ENCODE measurements at places on chromosomes 12 and 14.

- no peak for DNase-seq
These were observed 58.2 kb downstream of the CCER1 start for GRCh38 chr12:90896821-90897220.

DNA sequence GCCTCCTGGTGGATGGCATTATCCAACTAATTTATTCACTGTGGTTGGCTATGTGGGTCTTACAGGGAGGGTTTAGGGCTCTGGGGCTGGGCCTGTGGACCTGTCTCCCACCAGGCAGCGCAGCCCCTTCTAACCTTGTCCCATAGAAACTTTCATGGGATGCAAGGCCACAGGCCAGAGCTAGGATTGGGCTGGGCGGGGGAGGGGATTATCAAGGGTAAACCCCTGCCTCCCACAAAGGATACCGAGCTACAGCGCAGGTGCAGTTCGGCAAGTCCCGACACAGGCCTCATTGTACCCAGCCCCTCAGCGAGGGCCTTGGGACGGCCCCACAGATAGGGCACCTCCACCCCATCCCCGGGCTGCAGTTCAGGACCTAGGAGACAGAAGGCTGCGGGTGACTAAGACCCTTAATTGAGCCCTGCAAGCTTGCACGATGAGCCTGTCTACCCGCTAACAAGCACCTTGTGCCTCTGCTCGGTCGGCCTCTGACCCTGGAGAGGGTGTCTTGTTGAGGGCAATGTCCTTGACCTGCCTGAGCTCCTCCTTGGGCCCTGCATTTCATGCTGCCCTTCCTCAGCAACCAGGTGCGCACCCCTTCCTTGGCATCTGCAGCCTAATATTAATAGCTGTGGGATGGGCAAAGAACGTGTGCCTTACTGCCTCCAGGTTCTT is 46.7 kb downstream of the PSMA6 start:
- DNase-seq = no peak

- no peak for DNase-seq
These were observed 238.3 kb downstream of the SLC41A2 start for GRCh38 chr12:104719700-104720338.

DNA sequence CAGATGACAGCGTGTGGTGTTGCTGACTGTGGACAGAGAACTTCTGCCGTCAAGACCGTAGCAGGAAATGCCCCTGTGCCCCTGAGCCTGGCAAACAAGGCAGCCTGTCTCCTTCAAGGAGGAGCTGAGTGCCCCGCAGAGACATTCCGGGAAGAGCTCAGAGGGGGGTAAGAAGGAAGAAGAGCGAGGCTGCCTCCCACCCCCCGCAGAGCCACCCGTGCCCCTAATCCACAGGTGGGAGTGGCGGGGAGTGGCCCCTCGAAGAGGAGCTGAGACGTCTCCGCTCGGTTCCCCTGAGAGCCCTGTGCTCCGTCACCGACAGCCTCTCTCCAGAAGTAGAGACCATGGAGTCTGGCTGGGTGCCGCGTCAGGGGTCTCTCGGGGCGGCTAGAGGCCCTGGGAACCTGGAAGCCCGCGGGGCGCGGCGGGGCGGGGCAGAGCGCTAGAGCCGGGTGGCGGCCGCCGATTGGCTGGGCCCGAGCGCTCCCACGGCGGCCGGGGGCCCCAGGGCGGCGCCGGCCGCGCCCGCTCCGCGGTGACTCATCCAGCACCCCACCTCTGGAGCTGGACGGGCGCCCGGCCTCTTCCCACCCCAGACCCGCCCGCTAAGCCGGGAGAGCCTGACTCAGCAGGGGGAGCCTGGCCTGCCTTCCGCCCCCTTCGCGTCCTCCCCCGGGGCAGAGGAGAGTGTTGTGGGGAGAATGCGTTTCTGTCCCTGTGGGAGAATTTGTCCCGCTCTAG is 25.2 kb upstream of the KRT78 start:
- DNase-seq = no peak

DNA sequence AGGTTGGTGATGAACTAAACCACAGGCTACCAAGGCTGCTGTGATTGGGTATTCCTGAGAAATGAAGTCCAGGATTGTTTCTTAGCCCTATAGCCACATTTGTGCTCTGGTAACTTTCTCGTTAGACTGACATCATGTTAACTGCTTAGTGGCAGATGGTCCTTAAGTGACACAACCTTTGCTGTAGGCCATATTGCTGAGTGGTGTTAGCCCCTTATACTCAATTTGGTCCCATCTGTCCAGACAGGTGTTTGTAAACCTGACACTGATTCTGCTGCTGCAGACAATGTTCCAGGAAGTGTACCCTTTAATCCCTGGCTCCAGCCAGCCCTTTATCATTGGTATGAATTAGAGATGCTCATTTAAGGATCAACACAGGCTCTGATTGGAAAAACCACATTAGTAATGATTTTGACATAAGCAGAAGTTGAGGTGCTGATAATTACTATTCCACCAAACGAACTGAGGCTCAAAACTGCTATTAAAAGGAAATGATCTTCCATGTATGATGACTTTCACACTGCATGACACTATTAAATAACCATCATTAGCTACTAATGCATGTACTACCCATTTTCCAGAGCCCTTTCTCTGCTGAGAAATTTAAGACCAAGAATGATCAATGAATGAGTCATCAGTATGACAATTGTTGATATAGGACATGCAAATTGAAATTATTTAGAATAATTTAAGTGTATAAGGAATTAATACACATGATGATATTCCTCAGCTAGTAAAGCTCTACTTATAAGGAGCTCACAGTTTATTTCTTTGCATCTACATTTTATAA is 3.6 kb upstream of the SSTR1 start:
- DNase-seq = no peak

DNA sequence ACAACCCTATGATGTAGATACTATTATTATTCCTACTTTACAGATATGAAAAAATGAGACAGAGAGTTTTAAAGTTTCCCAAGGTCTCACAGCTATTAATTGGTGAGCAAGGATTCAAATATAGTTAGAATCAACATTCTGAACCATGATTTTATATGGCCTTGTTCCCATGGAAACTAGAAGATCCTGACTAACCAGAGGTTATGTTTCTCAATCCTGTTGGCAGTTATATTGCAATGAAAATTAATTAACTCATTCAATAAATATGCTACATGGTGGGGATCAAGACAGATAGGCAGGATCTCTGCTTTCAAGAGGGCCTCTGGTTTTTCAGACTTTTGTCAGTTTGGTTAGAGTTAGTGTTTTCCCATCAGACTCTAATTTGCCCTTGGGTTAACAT is 9.3 kb upstream of the FUT8 start:
- no peak for DNase-seq

DNA sequence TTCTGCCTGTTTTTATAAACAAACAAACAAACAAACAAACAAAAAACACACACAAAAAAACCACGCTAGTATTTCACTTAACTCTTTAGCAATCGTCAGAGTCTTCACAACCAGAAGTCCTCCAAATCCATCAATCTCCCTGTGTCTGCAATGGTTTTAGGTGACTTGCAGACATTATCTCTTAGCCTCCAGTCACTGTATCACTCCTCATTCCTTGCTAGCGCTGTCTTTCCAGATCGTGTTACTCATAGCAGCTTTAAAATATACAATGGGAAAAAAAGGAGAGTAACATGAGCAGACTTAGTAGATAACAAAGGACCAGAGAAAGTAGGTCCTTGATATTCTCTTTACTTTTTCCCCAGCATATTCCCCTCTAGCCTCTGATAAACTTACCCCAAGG is 15.5 kb upstream of the ETNK1 start:
- DNase-seq = no peak

DNA sequence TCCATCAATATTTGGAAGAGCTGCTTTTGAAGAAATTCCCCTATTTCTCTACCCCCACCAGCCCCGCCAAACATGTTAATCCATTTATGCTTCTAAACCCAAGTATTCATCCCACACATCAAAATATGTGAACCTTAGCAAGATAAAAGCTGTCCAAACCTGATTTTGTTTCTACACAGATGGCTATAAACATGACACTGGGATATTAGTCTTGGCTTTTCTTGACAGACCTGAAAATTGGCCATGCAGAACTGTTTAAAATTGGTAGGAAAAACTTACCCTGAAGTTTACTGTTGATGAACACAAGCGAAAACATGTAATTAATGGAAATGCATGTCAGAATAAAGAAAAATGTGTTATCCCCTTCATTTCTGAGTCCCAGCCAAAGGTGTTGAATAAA is 370.0 kb downstream of the EGLN3 start:
- DNase-seq = no peak

GRCh38 chr12:47015381-47015780 is 64.0 kb upstream of the PCED1B start:
- DNase-seq = no peak

- no peak for DNase-seq
These were observed 2.5 kb downstream of the PTPN6 start for GRCh38 chr12:6953442-6954315.

DNA sequence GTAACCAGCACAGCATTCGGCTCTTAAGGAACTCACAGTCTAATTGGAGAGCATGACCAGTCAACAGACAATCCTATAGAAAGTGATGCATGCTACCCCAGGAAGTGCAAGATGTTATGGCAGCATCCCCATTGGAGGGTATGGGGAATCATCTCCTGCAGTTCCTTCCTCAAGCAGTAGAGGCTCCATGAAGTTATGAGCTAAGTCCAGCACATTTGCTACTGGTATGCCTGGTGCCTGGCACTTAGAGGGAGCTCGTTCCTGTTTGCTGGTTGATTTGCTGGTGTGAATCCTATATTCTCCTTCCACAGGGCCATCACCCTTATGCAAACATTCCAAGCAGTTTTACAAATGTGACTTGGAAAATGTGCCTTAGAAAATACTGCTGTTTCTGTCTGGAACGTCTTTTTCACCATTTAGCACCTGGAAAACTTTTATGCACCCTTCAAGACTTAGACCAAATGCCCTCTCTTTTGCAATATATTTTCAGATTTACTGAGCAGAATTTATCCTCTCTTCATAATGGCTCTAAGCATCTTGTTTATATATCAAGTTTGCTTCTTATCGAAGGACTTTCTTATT is 136.1 kb upstream of the WSCD2 start:
- DNase-seq = no peak

DNA sequence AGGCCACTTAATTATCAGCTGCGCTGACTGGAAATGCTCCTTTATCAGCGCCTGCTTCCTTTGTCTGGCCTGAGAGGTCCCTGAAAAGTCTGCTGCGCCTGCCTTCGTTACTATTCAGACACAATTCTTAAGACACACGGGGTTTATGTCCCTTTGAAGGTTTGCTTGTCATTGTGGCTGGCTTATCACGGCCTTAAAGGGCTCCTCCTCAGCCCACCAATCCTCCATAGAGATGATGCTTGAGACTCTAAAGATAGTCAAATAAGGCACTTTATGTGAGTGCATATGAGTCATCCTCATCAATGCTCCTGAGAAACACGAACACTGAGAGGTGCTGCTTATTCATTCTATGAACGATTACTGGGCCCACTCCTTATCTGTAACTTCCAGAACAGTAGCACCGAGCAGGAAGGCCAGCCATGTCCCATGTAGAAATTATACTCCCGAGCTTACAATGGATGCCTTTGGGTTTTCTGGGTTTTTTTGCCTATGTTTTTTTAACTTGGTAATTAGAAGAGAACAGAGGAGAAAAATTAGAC is 1268.2 kb upstream of the TMEM132C start:
- no peak for DNase-seq

- DNase-seq = no peak
These were observed 433.6 kb downstream of the ZFP36L1 start for GRCh38 chr14:68359022-68359836.

GRCh38 chr12:52694151-52694550 is 9.2 kb downstream of the KRT77 start:
- DNase-seq = no peak

DNA sequence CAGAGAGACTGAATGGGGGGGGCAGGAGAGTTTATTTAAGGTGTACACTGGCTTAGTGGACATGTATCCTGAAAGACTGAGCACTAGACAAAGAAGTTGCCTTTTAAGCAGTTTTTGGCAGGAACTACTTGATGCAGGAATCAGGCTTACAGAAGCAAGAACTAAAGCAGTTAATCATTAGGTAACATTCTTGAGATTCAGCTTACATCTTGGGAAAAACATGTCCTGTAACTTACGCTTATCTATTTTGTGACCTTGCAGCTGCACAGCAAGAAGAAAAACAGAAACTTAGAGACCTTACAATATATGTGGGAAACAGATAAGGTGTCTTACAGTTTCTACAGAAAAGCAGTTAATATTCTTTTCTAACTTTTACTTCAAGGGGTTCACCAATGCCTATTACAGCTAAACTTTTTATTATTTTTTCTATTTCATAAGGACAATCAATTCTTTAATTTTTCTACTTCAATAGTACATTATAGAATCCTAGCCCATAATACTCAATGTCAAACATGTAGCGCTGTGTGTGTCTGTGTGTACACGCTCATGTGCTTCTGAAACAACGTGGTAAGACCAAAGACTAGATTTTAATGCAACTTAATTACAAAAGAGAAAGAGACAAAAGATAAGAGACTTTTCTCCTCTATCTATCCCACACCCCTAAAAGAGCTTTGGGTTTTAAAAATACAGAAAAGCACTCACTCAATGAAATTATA is 276.9 kb downstream of the PRKD1 start:
- no peak for DNase-seq

DNA sequence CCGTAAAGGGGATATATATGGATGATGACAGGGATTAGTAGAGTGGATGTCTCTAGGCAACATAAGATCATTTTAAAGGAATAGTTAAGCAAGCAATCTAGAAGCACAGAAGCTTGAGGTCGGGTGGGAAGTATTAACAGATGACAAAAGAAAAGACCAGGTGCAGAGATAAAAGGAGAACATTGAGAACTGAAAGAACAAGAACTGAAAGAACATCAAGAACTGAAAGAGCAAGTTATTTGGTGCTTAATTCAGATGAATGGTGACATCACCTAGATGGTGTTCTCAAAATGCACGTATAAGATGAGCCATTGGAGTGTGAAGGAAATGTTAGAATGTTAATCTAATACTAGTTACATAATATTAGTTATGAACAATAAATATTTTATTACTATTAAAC is 224.0 kb upstream of the PDE3A start:
- DNase-seq = no peak

DNA sequence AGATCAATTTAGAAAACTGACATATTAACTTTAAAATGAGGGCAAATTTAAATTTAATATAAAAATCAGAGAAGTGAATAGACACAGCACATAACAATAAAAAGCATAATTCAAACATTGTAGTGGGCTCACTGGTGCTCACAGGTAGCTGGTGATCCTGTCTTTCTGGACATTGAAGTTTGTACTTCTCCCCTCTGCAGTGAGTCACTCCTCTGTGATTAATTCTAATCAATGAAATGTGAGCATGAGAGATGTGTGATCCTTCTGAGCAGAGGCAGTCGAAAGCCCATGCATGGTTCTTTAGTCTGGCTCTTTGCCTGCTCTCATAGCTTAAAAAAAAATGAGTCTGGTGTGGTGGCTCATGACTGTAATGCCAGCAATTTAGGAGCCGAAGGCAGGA is 59.0 kb upstream of the RERGL start:
- DNase-seq = no peak

DNA sequence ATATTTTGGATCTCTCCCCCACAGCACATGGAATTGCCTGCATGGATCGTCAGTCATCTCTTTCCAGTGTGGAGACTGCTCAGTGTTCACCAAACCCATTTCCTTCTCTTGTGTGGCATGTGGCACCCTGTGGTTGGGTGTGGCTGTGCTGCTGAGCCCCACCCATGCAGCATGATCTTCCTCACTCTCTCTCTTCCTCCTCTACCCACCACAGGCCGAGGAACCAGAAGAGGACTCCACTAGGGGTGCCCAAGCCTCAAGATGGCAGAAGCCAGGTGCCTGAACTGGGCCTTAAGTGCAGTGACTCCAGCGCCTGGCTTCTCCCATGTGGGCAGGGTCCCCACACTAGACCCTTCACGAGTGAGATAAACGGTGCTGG is 66.8 kb upstream of the GPR68 start:
- no peak for DNase-seq
